Stimulated activated CD4-positive, alpha-beta T cell treated with anti-CD3 and anti-CD28 coated beads, Interleukin-4, amount 100 ng/mL, for 1 hour (primary cell): ENCODE measurements at places on chromosomes 11 and 22.

DNA sequence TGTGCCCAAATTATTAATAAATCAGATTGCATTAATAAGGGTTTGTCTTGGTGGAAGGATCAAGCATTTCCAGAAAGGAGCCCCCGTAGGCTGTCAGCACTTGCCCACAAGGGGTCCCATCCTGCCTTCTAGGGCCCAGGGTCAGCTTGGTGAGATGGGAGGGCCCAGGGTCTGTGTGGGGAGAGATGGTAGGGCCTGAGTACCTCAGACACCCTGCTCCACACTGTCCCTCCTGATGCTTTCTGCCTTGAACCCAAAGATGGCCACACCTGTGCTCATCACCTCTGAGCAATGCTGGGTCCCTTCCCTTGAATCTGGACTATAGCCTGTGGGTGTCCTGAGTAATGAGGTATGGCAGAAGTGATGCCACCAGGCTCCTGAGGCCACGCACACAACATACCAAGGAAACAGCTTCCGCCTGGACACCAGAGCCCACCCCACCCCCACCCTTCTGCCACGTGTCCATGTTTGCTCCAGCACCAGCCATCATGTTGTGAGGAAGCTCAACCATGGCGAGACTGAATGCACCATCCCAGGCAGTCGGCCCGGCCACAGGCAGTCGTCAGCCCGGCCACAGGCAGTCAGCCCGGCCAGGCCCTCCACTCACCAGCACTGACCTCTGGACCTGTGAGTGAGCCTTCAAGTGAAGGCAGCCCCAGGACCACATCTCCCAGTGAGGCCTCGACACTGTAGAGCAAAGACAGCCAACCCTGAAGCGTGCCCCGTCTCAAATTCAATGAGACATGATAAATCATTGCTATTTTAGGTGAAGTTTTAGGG lies 6.8 kb downstream of the BET1L start:
- no peak for DNase-seq

DNA sequence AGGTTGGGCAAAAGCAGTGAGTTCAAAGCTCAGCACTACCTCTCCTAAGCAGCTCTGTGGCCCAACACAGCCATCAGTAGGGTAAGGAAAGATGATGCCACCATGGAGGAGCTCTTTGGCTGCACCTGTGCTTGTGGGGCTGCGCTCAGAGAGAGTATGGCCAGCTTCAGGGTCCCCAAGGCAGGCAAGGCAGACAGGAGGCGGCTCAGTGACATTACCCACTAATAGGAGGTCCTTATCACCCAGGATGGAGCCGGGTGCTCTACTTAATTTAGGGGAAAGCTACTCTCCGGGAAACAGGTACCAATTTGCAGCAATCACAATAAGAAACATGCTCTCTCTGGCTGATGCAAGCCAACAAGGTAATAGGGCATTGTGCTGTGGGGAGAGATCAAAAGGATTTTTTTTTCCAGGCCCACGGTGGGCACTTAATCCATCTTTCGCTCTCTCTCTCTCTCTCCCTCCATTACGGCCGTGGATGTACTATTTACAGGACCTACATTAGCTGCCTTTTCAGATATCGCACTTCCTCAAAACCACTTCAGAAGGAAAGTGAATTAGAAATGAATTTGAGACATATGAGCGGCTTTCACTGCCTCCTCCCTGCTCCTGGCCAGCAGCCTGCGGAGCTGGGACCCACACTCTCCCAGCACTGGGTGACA lies 446.3 kb downstream of the SOX6 start:
- no peak for DNase-seq

- DNase-seq, result no peak
These were observed 22.8 kb downstream of the CASP5 start for GRCh38 chr11:105000167-105000566.

DNA sequence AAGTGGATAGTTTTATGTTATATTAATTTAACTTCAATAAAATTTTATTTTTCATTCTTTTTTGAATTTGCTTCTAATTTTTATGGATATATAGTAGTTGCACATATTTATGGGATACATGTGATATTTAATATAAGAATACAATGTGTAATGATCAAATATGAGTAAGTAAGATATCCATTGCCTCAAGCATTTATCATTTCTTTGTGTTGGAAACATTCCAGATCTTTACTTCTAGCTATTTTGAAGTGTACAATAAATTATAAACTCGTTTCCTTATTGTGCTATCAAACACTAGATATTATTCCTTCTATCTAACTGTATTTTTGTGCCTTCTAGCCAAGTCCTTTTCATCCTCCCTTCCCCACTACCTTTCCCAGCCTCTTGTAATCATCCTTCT lies 17.0 kb downstream of the EXPH5 start:
- DNase-seq, result no peak

- no peak for DNase-seq
These were observed 451.2 kb downstream of the INSC start for GRCh38 chr11:15565880-15566279.

- no peak for DNase-seq
These were observed 564.7 kb downstream of the KCNA4 start for GRCh38 chr11:29452146-29452545.

GRCh38 chr11:113417428-113417827 lies 29.8 kb downstream of the ANKK1 start:
- DNase-seq, result no peak

DNA sequence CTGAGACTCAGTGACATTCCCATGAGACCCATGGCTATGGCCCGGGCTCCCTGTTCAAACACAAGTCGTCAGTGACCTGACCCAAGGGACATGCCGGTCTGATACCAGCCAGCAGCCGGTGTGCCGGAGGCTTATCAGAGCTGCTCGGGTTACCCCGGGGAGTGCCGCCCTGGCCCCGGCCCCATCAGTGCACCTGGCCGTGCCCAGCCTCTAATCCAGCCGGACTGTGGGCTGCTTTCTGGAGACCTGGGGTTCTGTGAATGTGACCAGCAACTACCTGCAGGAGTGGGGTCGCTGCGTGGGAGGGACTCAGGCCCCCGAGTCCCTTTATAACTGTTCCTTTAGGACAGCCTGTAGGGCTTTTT lies 52.7 kb downstream of the LINC01488 start:
- DNase-seq, result no peak

DNA sequence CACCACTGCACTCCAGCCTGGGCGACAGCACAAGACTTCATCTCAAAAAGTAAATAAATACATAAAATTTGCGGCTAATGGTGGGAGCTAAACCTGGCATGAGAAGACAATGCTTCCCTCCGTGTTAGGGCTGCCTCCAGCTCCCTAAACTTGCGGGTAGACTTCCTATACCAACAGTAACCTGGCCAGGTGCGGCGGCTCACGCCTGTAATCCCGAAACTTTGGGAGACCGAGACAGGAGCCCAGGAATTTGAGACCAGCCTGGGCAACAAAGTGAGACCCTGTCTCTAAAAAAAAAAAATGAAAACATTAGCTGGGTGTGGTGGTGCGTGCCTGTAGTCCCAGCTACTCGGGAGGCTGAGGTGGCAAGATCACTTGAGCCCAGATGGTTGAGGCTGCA lies 25.3 kb downstream of the SLC25A18 start:
- DNase-seq, result no peak

- no peak for DNase-seq
These were observed 181.8 kb downstream of the CSNK2A3 start for GRCh38 chr11:11171285-11171684.

- no peak for DNase-seq
These were observed 238.2 kb downstream of the SOX6 start for GRCh38 chr11:16117989-16118756.

- DNase-seq, result no peak
These were observed at the start of gene NNMT for GRCh38 chr11:114295676-114296604. Gene NNMT, plus strand, starts transcription at chr11:114296399. Its CDS starts 158 bp downstream, at chr11:114296557.

- DNase-seq, result no peak
These were observed 58.9 kb downstream of the ABTB2 start for GRCh38 chr11:34298871-34299270.

DNA sequence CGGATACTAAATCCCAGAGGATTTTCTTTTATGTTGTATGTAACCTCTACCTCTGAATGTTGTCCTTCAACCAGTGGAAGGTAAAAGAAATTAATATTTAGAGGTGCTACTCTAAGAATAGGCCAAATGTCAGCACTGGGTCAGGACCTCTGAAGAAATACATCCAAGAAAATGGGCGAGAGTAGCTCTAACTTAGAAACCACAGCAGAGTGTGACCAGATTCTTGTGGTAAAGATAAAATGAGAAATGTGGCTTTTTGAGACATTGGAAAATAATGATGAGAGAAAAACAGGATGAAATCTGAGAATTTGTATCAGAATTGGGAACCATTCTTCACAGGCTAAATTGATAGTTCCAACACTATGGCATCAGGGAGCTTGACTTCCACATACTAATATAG lies 63.5 kb downstream of the CSTPP1 start:
- DNase-seq, result no peak

- DNase-seq, result peak; percentile 38
These were observed 760 bp downstream of the ZNRF3 start for GRCh38 chr22:28883917-28884746.

GRCh38 chr11:67521924-67522323 lies 1.3 kb downstream of the CABP2 start:
- DNase-seq, result no peak

DNA sequence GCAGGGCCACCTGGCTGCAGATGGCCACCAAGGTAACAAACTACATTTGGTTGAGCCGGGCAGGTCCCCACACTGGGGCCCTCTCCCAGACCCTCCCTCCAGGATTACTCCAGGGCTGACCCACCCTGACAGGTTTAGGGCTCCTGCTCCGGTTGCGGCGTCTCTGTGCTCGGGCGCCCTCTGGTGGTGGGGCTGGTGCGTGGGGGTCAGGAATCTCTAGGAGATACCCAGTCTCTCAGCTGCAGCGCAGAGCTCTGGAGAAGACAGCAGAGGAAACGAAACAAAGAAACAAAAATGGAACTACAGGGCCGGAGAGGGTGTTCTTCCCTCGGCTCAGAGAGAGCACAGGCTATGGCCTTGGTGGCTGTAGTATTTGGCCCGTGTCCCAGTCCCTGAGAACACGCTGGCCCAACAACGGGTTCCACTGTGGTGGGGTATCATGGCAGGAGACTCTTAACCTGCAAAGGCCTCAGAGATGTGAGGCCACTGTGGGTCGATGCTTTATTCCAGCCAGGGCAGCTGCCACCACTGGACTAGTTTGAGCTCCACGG lies 2.4 kb downstream of the C11orf96 start:
- DNase-seq, result peak; percentile 71

DNA sequence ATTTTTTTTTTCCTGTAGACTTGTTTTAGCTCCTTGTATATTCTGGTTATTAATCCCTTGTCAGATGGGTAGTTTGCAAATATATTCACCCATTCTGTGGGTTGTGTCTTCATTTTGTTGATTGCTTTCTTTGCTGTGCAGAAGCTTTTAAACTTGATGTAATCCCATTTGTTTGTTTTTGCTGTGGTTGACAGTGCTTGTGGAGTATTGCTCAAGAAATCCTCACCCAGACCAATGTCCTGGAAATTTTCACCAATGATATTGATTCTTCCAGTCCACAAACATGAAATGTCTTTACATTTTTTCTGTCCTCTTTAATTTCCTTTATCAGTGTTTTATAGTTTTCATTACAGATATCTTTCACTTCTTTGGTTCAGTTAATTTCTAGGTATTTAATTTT lies 55.6 kb upstream of the MRGPRX1 start:
- no peak for DNase-seq

DNA sequence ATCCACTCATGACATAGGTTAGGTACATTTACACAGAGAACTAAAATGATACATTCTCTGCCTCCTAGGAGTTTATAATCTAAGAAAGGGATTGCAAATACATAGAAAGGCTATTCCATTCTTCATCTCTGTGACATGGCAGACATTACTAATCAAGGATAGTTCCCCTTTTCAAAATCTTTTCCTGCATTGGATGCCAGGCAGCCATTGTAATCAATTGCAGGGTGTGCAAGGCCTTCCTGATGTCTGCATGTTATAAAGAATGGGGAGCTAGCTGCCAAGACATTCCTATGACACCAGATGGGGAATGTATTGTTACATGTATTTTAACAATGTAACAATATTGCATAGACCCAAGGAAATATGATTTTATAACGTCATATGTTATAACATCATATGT lies 82.0 kb downstream of the KIRREL3 start:
- DNase-seq, result no peak

GRCh38 chr22:42947211-42947990 lies 67.5 kb downstream of the PACSIN2 start:
- no peak for DNase-seq

GRCh38 chr22:32469799-32470212 lies 4.8 kb upstream of the FBXO7 start:
- DNase-seq, result no peak

DNA sequence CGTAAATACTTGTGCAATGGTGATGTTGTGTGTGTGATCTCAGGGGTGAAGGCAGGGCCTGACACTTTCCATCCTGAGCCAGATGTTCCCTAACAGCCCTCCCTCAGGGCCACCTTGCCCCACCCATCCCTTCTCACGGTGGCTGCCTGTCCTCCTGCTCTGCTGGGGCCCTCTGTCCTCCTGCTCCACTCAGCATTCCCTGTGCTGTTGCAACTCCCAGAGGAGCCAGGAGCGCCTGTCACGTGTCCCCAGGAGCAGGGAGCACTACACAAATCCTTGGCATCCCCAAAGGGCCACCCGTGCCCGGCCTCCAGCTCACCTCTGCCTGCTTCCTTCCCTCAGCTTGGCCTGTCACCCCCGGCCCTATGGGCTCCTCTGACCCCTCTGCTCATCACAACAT lies 10.2 kb upstream of the CSNK1E start:
- no peak for DNase-seq

DNA sequence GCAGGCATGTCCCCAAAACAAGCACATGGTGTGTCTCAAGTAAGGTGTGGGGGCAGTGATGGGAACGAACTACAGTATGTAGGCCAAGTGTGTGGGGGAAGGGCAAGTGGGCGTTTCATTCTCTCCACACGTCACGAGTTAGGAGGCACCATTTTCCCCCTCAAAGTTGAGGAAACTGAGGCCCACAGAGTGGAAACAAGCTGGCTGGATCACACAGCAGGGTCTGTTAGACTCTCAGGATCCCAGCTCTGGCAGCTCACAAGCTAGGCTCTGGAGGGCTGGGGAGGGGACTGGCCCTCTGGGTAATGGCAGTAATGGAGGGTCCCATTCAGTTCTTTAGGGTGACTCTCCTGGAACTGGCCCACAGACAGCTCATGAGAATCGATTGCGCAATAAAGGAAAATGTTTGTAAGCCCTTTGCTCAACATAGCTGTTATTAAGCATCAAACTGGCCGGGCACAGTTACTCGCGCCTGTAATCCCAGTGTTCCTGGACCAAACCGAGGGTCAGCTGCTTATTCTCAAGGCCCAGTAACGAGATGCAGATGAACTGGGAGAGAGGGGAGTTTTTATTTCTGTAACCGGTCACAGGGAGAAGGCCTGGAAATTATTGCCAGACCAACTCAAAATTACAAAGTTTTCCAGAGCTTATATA lies 24.1 kb upstream of the TUB start:
- DNase-seq, result no peak
